8988T (cell line): ENCODE measurements at places on chromosomes 5 and 9.
A peak's percentile ranks its signal among the peaks of the same experiment; 100 is the strongest.

GRCh38 chr9:119483153-119483552 lies 113.9 kb upstream of the BRINP1 start:
- no peak for DNase-seq

GRCh38 chr5:152061095-152061494 lies 136.4 kb upstream of the GLRA1 start:
- no peak for DNase-seq

- DNase-seq = no peak
These were observed 225.4 kb upstream of the DAB2 start for GRCh38 chr5:39650008-39650762.

DNA sequence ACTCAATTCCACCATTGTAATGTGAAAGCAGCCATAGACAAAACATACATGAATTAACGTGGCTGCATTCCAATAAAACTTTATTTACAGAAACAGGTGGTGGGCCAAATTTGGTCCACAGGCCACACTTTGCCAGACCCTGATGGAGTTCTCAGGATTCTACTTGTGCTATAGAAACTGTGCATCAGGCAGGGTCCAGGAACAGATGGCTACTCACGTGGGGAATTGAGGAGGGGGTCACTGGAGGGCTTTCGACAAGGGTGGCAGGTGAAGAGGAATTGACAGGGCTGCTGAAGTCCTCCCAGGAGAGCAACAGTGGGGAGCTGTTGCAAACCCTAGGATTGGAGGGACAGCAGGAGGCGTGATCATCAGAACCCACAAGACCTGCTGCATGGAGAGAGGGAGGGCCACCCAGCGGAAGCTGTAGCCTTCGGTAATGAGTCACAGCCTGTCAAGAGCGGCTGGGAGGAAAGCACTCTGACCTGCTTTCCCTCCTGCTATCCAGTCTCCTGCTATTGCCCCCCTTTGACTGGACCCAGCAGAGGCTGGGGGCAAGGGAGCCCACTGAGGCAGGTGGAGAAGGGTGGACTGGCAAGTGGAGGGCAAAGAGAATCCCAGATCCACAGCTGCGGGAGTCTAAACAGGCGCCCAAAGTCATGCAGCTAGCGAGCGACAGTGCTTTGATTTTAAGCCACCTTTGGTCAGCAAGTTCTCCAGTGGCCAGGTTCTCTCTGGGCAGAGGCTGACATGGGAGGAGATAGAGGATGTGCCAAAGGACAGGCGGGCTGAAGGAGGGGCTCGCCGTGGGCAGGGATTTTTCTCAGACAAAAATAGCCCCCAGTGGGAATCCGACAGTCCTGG lies 138.3 kb upstream of the SMIM23 start:
- DNase-seq = peak; percentile 75
